ENCODE measurements at places on chromosomes 6 and 20.

- DNase-seq: no peak
These were observed 5.9 kb upstream of the HDAC2 start for GRCh38 chr6:113976806-113977205.

GRCh38 chr6:65707126-65707826 is at the start of gene EYS:
TSS of gene EYS (minus strand) at chr6:65707226. CDS start at chr6:65495410, 211,816 bp downstream.
- peak; percentile 50 for DNase-seq

- DNase-seq: no peak
These were observed 11.8 kb upstream of the CCN5 start for GRCh38 chr20:44703183-44703925.

GRCh38 chr20:48818481-48818987 is 9.3 kb downstream of the PREX1 start:
- DNase-seq: no peak

GRCh38 chr20:5842465-5842864 is 92.3 kb downstream of the SHLD1 start:
- DNase-seq: no peak

- DNase-seq: no peak
These were observed 96.1 kb downstream of the BMP7 start for GRCh38 chr20:57170343-57170742.

- no peak for DNase-seq
These were observed 22.3 kb upstream of the PXDC1 start for GRCh38 chr6:3773678-3774298.

DNA sequence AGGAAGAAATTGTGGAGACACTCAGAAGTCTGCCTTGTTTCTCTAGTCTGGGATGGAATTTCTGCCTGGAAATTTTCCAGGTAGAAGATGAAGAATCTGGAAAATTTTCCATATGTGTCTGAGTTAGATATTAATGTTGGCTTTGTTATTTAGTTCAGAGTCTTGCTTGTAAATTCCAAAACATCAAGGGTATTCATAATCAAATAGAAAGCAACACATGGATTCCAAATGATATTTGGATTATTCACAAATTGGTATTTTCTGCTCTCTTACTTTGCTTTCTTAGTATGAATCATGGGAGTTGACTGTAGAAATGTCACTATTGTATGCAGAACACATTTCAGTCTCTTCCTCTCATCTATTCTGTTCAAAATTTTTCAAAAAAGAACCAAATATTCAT is 116.0 kb downstream of the GRIK2 start:
- no peak for DNase-seq

DNA sequence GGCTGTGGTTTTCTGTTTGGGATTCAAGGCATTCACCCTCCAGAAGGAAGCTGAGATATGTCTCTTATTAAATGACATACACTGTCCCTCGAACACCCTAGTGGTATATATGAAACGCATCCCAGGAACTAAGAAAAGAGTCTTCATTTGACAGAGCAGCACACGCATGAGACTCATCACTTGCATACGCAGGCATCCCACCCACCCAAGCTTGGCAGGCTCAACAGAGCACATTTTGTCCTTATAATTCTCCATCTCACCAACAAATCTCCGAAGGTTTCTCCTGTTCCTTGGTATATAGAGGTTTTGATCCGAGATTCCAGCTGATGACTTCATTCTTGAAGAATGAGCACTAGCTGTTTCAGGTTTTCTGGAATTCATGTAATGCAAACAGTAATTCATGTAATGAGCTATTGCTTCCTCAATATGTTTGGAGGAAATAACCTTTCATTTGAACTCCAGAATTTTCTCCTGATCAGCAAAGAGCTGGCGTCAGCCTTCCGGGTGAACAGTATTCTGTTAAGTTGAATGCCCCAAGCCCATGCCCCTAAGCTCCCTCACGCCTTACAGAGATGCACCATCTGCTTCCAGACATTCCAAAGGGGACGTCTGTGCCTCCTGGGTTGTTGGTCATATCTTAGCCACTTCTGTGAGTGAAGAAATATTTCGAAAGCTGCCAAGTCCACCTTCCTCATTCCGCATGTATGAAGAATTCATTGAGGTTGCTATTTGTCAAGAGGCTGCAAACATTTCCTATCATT is 66.0 kb upstream of the CDH4 start:
- no peak for DNase-seq

GRCh38 chr20:10603971-10604864 is 69.6 kb downstream of the JAG1 start:
- DNase-seq: no peak

DNA sequence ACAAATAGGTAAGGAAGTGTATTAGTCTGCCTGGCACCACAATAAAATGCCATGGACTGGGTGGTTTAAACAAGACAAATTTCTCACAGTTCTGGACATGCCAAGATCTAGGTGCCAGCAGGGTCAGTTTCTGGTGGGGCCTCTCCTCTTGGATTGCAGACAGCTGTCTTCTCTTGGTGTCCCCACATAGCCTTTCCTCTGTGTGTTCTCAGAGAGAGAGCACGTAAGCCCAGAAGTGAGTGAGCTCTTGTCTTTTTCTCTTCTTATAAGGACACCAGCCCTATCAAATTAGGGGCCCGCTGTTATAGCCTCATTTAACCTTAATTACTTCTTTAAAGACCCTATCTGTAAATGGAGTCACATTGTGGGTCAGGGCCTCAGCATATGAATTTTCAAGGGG is 28.3 kb downstream of the SMPDL3A start:
- DNase-seq: no peak

GRCh38 chr6:2998998-2999617 is 586 bp upstream of the NQO2 start:
- no peak for DNase-seq

DNA sequence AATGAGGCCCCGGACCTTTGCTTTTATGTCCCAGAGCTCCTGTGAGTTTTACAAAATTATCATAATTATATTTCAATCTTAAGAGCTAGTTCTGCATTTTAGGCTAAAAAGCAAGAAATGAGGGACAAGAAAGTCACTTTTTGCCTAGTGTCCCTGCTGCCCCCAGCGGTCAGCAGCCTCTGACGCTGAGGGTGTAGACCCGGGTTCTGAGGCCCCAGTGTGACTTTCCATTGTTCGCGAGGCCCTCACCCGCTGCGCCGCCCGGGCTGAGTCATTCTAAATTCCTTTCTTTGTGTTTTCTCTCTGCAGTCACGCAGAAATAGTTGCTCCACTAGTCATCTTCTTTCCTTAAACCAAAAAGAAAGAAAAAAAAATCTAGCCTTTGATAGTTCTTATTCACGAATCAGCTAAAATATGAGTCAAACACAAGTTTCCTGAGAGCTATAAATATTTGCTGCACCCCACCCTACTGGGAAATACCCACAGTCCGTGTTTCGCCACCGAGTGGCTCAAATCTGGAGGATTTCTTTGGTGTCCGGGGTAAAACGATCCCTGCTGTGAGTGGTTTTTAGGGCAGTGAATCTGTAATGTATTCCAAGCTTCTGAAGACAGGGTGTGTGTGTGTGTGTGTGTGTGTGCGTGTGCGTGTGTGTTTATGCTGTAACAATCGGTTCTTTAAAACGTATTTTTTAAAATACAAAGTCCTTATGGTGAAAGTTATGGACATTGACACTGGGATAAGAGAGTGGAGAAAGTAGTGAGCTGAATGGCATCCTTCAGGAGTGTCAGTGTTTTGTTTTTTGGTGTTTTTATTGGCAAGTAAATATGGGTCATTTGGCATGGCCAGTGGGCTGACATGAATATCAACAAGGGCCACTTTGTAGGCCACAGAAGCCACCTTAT is 59.7 kb upstream of the EEF1A1 start:
- no peak for DNase-seq

DNA sequence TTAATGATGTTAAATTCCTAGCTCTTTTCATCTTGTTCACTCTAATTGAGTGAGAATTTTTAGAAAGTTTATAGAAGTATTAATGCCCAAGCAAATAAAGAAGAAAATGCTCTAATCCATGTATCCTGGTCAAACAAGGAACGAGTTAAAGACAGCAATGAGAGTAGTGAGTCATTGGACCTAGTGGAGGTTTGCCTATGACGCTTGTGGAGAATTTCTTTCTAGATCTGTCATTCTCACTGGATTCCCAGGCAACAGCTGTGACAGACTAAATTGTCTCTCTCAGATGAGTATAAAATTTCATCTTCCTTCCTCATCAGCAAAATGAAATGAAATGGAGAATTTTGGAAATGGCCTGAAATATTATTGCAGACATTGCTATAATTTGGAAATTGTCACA is 127.9 kb downstream of the COL19A1 start:
- DNase-seq: no peak
